ENCODE measurements at places on chromosomes 3 and 15. TPM values are rescaled to one million over a fixed set of nuclear protein-coding genes. Genes with fewer than 3 reads are reported as not detected.
A peak's percentile ranks its signal among the peaks of the same experiment; 100 is the strongest.

DNA sequence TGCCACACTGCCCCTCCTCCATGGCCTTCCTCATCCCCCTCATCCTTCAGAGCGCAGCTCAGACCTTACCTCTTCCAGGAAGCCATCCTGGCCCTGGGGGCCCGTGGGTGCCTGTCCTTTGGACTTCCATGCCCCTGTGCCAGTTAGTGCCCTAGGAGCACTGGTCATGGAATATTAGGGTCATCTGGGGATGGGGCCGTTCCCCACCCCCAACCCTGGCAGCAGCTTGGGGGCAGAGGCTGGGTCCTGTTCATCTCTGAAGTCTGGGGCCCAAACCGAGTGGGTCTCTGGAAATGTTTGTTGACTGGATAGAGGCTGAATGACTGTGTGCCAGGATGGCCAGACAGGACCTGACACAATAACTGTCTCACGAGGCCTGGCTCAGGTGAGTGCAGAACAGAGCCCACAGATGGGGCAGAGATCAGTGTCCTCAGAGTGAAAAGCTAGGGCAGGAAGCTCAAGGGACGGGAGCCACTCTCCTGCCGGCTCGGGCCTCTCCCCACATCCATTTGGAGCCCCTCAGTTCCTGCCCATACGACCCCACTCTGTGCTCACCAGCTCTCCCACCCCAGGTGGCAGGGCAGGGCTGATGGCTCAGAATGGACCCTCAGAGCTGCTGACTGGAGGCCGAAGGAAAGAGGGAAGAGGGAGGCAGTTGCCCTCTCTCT, 62.5 kb downstream of the TLE3 start:
- H3K4me3 ChIP-seq, result no peak overlapping the region
- H3K4me1 ChIP-seq, result peaks cover 34% of the 10 kb centered on the region
- H3K27me3 ChIP-seq, result peaks cover 36% of the 10 kb centered on the region
- no peak overlapping the region for H3K27ac ChIP-seq
- no peak for DNase-seq
- no peaks in the 10 kb centered on the region for H3K36me3 ChIP-seq

DNA sequence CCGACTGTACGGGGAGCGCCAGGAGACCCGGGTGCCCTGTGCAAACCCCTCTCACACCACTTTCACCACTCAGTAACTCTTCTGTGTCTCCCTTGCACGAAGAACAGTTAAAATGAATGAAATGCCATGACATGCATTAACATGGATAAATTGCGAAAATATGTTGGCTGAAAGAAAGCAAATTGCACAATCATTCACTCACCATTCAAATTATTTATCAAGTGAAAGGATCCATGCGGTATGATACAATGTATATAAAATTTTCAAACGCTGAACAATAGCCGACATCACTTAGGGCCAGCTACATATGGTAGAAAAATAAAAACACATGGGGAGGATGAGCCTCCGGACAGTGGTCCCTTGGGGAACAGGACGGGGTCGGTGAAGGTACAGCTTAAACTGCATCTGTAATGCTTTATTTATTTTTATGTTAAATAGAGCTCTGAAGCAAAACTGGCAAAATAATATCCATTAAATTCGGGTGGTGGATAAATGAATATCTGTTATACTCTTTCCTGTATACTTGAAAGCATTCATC, 45.9 kb downstream of the SLC12A8 start:
- no peaks in the 10 kb centered on the region for H3K27me3 ChIP-seq
- H3K27ac ChIP-seq, result no peak overlapping the region
- H3K4me1 ChIP-seq, result peaks cover 14% of the 10 kb centered on the region
- H3K36me3 ChIP-seq, result no peaks in the 10 kb centered on the region
- no peak overlapping the region for H3K4me3 ChIP-seq
- peak; percentile 57 for DNase-seq

DNA sequence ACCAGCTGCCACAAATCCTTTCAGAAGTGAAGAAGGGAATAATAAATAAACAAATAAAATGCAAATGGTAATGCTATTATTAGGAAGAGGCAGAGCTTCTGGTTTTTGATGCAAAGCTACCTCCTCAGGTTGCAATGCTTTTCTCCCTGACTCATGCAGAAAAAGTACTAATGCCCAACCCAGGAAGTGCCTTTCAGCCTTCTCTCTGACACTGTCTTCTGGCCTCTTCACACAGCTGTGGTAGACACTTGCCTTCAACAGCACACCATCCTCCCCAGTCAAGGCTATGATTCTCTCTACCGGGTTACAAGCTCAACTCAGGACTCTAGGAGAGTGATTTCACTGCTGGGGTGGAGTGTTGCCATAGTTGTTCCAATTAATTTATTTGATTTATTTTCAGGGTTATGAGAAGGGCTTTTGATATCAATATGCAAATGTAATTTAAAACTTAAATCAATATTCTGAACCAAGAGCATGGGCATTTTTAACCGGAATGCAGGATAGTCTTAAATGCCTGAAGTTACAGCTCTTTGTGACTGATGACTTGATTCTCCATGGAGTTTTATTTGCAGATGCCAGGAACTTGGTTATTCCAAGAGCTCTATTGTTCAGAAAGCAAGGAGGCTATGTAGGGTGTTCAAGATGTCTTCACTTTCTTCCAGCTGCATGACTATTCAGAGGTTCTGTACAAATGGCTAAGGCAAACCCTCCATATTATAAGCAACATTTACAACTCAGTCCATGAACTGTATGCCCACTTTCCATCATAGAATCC, 27.1 kb upstream of the GALNT15 start:
- H3K36me3 ChIP-seq, result no peaks in the 10 kb centered on the region
- no peak overlapping the region for H3K4me3 ChIP-seq
- H3K27me3 ChIP-seq, result no peaks in the 10 kb centered on the region
- no peak overlapping the region for H3K27ac ChIP-seq
- peaks cover 15% of the 10 kb centered on the region for H3K4me1 ChIP-seq

DNA sequence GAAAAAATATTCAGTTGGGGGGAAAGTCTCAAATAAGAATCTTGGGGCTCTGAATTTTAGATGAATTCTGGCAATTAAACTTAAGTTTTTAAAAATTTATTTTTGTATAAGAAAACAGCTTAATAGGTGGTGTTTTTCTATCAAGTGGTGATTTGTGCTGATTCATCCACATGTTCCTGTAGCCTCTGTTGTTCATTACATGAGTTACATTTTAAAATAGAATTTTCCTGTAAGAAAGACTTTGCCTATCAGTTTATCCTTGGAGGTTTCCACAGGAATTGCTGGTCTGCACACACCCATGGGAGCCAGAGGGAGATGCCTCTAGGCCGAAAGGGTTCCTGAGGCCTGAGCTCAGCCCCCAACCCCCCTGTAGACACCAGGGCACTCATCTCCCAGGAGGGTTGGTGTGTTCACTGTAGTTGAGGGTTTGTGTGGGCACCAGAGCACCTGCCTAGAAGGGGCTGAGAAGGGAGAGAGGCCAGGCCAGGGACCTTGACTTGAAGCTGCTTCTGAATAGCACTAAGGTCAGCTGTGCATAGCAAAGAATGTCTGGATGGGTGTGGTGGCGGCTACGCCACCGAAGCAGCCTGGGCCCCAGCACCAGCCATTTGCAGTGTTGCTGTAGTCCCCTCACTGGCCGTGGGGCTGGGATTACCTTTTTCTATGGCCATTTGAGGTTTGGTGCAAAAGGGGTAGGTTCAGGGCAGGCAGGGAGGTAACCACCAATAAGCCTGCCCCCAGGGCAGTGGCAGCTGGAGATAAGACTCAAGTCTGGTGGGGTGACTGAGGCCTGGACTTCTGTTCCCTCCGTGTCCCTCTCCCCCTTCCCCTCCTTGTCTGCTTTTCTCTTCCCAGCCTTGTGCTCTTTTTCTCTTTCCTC, 11.9 kb downstream of the DNAJA4 start:
- peak; percentile 27 for DNase-seq
- H3K36me3 ChIP-seq, result peaks cover 55% of the 10 kb centered on the region
- H3K27me3 ChIP-seq, result no peaks in the 10 kb centered on the region
- peak overlapping the region; percentile 85 for H3K27ac ChIP-seq
- H3K4me1 ChIP-seq, result peaks cover 8% of the 10 kb centered on the region

- H3K4me3 ChIP-seq, result no peak overlapping the region
- H3K36me3 ChIP-seq, result no peaks in the 10 kb centered on the region
- no peaks in the 10 kb centered on the region for H3K27me3 ChIP-seq
- H3K4me1 ChIP-seq, result no peaks in the 10 kb centered on the region
- DNase-seq, result no peak
- H3K27ac ChIP-seq, result no peak overlapping the region
These were observed 73.8 kb upstream of the ATP13A5 start for GRCh38 chr3:193452338-193452737.

GRCh38 chr3:43522727-43523362, 99.0 kb downstream of the ANO10 start:
- no peaks in the 10 kb centered on the region for H3K36me3 ChIP-seq
- no peaks in the 10 kb centered on the region for H3K4me1 ChIP-seq
- H3K27ac ChIP-seq, result no peak overlapping the region
- H3K27me3 ChIP-seq, result no peaks in the 10 kb centered on the region
- DNase-seq, result no peak

- DNase-seq, result no peak
- no peaks in the 10 kb centered on the region for H3K27me3 ChIP-seq
- H3K36me3 ChIP-seq, result no peaks in the 10 kb centered on the region
- no peak overlapping the region for H3K4me3 ChIP-seq
- peaks cover 8% of the 10 kb centered on the region for H3K4me1 ChIP-seq
- H3K27ac ChIP-seq, result no peak overlapping the region
These were observed 222.1 kb downstream of the LRTM1 start for GRCh38 chr3:54705730-54706129.

GRCh38 chr3:71530903-71531530, 52.5 kb downstream of the FOXP1 start:
- H3K4me1 ChIP-seq, result no peaks in the 10 kb centered on the region
- no peaks in the 10 kb centered on the region for H3K36me3 ChIP-seq
- H3K4me3 ChIP-seq, result no peak overlapping the region
- H3K27me3 ChIP-seq, result no peaks in the 10 kb centered on the region
- H3K27ac ChIP-seq, result no peak overlapping the region
- no peak for DNase-seq

DNA sequence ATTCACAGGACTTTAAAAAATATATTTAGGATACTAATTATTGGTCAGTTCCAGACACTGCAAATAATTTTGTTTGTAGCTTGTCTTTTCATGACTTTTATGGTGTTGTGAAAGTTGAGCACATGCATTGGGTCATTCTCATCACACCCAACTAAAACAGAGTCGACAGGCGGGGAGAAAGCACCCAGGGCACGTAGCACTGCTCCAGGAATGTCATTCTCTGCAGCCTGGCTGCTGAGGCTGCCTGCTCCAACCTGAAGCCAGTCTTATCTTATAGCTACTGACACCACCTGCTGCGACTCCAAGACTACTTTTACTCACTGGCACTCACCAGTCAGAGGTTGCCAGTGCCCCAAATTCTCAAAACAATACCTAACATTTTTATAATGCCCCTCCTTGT, 56.9 kb downstream of the ACAD9 start:
- no peaks in the 10 kb centered on the region for H3K27me3 ChIP-seq
- H3K27ac ChIP-seq, result no peak overlapping the region
- no peaks in the 10 kb centered on the region for H3K36me3 ChIP-seq
- no peak overlapping the region for H3K4me3 ChIP-seq
- no peaks in the 10 kb centered on the region for H3K4me1 ChIP-seq

DNA sequence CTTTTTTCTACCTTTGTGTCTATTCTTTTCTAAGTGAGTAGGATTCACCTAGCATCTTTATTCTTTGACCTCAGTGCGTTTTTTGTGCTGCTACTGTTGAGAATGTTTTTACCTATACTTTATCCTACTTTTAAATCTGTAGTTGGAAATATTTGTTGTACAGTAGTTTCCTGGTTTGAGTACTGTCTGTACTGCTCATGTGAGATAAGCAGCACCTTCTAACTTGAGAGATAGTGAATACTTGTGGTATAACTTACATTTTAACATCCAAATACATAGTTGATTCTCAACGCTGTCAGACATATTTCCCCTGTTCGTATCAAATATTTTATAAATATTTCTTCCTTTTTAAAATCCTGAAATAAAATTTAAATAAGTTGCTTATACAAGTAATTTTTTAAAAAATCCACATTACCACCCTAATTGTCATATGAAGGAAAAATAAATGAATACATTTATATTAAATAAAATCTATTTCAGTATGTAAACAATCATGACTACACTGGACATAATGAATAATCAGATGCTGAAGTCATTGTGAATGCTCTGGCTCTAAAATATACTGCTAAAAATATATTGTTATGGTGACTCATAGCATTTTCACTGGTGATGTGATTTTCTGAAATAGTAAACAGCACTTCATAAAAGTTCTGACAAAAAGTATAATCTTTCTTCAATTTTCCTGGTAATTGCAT, 17.4 kb downstream of the ATP11B start:
- no peaks in the 10 kb centered on the region for H3K27me3 ChIP-seq
- peak; percentile 31 for DNase-seq
- H3K4me3 ChIP-seq, result no peak overlapping the region
- no peak overlapping the region for H3K27ac ChIP-seq

DNA sequence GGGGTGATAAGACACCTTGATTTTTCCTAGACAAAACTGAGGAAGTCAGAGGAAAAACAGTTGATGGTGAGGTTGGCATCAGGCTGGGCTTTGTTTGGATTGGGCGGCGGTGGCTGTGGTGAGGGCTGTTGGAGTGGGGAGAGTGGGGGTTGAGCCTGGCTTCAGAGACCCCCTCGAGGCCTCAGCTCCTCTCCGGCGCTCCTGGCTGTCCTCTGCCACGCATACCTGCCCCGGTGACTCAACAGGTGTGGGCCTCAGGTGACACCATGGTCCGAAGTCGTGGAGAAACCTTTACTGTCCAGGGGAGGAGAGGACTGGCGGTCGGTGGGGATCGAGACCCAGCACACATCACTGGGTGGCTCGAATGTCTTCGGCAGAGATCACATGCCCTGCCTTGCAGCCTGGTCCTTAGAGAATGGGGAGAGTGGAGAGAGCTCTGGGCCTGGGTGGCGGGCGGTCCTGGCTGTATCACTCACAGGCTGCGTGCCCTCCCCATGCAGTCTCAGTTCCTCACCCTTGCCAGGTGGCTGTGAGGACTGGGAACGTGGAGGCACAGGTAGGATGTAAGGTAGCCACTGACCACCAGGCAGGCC, 2.6 kb downstream of the APBA2 start:
- peaks cover 20% of the 10 kb centered on the region for H3K27me3 ChIP-seq
- no peak overlapping the region for H3K27ac ChIP-seq
- DNase-seq, result no peak
- H3K4me3 ChIP-seq, result no peak overlapping the region

DNA sequence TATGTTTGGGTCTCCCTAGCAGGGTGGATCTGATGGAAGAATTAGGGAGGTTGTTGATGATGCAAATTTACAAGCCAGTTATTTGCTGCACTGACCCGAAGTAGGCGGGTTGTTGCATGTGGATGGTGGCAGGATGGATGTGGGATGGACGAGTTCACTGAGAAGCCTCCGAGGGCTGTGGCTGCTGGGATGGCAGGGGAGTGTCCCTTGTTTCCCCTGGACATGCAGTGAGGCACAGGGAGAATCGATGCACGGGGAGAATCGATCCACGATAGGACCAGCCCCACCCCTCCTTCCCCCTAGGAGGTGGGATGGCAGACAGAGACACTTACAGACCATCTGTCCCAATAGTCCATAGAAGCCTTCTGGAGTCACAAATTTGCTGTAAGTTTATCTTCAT, 31.0 kb upstream of the KLF13 start:
- no peak for DNase-seq
- peaks cover 34% of the 10 kb centered on the region for H3K4me1 ChIP-seq
- H3K36me3 ChIP-seq, result no peaks in the 10 kb centered on the region
- H3K27me3 ChIP-seq, result no peaks in the 10 kb centered on the region

The CORO2B gene
- 2.9 TPM for total RNA-seq

The RHCG gene
- not detected for total RNA-seq

The IL17RD gene
- 20.7 TPM for total RNA-seq

The CTXND1 gene
- total RNA-seq, result 0.44 TPM

All from muscle of leg (tissue), 16 donors.